IMR-90 (cell line): ENCODE measurements at places on chromosomes 16 and 17. TPM values are rescaled to one million over a fixed set of nuclear protein-coding genes. Genes with fewer than 3 reads are reported as not detected.

- DNase-seq, result no peak
Observed at GRCh38 chr16:68524069-68524820, 14.8 kb upstream of the ZFP90 start.

DNA sequence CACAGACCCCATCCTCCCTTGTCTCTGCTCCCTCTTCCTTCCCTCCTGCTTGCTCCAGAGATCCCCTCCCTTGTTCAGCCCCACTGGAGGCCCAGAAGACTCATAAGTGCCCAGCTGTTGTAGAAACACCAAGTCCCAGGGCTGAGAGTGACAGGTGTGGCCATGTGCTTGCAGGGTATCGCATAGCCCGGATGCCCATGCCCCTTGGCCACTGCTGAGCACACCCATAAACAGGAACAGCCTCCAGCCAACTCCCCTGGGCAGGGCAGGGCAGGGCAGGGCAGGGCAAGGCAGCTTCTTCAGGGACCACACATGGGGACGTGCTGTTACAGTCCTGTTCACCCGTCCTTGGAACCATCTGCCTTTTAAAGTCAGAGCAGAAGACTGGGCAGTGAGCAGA, 2.0 kb downstream of the CACNG1 start:
- DNase-seq, result no peak

DNA sequence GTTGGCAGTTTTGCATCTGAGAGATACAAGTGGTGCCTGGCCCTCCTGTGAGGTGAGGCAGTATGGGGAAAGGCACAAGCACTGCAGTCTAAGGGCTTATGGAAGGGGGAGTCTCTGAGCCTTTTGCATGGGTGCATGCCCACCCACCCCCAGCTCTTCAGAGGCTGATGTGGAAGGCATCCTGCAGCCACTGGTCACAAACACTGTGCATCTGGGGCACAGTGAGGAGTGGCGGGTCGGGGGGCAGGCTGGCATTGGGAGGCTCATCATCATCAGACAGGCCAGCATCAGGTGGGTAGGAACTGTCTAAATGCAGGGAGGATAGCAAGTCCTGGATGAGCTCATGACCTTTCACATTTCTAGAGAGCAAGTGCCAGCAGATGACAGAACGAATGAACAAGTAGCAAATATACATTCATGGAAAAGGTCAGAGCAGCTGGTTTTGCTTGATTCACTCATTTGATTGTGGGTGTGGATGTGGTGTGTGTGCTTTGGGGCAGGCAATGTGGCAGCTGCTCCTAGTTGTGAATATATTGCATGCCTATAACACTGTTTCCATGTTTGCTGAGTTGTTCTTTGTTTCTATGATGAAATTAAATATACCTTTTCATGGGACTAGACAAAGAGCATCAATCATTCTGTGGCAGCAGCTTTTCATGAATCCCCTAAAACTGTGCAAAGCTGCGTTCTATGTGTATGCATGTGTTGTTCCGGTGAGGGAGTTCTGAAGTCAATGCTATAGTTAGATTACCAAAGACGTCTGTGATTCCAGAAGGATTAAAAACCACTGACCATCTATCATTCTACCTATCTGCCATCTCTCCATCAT, 29.2 kb downstream of the TRIM25 start:
- DNase-seq, result no peak

DNA sequence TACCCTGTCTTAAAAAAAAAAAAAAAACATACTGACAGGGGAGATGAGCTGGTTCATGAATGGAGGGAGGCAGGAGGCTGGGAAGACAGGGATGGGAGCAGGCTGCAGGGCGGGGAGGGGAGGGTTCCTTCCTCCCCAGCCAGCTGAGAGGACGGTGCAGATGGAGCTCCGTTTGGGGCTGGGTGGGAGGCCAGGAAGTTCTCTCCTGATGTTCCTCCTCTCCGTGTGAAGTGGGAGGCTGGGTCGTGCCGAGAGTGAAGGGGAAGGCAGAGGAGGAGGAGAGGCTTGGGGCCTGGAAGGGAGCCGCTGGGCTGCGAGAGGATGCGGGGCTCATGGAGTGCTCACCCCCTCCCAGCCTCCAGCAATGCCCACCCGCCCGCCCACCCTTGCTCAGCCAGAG, 21.3 kb downstream of the SBK1 start:
- no peak for DNase-seq

The OTOP2 gene
- total RNA-seq, result not detected in 2 replicates

DNA sequence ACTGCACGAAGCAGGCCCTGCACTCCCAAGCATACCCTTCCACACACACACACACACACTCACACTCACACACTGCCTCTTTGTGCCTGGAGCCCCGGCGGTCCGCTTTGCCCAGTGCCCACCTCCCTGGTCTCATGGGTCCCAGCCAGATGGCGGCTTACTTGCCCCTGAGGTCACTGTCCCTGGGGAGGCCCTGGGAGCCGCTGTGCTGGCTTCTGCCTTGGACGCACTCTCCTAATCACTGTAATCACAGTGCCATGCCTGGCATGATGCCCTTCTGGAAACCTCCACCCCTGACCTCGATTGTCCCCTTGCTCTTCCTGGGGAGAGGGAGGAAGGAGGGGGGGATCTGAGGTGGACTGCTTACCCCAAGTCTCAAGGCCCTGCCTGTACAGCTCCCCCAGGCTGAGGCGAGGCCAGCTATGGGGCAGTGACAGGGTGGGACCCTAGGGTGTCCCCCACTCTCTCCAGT, 36.0 kb downstream of the ARHGAP23 start:
- no peak for DNase-seq

GRCh38 chr16:67518676-67519075, 10.0 kb upstream of the RIPOR1 start:
- no peak for DNase-seq

DNA sequence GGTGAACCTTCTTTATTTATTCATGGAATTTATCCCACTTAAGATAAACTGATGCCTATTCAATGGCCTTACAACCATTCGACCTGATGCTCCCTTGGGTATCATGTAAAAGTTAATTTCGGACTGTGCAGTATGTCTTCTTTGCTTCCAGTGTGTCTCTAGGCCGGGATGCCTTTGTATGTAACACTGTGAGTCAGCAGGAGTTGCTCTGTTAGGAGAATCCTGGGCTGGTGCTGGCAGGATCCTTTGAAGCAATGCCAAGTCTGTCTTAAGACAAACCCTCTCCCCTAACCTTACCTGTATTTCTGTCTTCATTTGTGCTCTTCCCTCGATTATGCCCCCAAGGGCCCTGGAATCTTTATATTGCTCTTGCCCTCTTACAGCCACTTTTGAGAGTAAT, 37.9 kb upstream of the ABCA8 start:
- DNase-seq, result peak; percentile 38
